ENCODE measurements at places on chromosomes 4 and X.

DNA sequence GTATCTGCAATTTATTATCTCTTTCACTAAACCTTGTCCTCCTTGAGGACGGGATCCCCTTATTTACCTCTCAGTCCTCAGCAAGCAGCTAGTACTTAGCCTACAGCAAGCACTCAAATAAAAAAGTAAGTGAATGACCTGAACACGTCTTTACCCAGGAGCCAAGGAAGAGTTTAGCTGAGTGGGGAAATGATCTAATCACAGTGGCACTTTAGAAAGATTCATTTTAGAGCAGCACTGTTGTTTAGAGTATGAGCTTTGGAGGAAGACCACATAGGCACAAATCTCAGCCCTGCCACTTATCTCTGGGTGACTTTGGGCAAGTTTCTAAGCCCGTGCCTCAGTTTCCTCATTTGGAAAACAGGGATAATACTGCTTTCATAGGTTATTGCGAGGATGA is 2.7 kb downstream of the FAM120C start:
- no peak for DNase-seq

- no peak for DNase-seq
Observed at GRCh38 chrX:132425744-132426318, 63.0 kb downstream of the MBNL3 start.

DNA sequence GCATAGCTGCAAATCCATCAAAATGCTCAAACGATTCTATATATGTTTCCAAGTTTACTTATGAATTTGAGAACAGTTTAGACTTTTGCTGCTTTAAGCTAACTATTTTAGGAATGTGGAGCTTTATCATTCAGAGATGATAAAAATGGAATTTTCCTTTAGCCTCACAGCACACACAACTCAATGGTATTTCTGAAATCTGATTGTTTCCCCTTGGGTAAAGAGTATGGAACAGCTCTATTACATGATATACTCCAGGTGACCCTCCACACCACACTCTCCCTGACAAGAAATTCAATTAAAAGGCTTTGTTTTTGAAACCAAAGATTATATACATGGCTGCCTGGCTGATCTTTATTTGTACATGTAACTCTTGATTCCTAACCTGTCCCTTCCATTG is 120.0 kb downstream of the LUZP4 start:
- DNase-seq, result no peak

DNA sequence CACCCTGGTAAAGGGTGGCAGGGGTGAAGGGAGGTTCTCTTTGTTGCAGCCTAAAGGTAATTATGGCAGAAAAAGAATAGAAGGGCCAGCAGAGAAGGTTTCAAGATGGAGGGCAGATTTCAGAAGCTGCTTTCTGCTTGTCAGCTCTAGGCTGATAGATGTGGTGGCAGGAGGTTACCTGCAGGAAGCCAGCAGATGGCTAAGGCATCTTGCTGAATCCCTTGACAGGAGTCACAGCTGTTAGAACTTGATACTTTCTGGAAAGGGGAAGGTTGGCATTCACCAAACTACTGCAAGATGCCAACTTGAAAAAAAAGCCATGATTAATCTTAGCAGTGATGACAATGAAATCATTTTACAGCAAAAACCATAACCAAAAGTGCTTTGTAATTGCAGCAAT is 69.5 kb upstream of the CBLL2 start:
- no peak for DNase-seq

DNA sequence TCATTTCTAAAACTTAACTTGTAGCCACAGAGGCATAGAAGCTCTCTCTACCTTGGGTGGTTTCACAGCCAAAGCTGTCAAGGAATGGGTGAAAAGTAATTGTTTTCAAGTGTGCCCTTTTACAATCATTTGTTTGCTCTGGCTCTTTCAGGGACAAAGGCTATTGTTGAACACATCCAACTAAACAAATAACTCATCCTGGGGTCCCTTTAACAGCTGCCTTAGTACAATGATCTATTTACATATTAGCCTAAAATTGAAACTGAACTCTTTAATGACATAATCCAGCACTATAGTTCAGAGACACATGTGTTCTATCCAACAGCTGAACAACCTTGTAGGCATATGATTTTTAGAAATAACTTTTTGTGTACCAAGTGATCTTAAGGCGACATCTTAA is 3.7 kb downstream of the HHIP start:
- no peak for DNase-seq

GRCh38 chrX:54786967-54787366 is 11.1 kb downstream of the ITIH6 start:
- DNase-seq, result no peak

GRCh38 chr4:107035819-107036583 is at the start of gene DKK2:
TSS of gene DKK2 (minus strand) at chr4:107036313. CDS start at chr4:107035591, 722 bp downstream.
- DNase-seq, result peak; percentile 6

GRCh38 chr4:146844761-146845160 is 100.9 kb downstream of the TTC29 start:
- DNase-seq, result no peak

GRCh38 chrX:53354669-53355068 is 67.8 kb downstream of the SMC1A start:
- DNase-seq, result no peak

DNA sequence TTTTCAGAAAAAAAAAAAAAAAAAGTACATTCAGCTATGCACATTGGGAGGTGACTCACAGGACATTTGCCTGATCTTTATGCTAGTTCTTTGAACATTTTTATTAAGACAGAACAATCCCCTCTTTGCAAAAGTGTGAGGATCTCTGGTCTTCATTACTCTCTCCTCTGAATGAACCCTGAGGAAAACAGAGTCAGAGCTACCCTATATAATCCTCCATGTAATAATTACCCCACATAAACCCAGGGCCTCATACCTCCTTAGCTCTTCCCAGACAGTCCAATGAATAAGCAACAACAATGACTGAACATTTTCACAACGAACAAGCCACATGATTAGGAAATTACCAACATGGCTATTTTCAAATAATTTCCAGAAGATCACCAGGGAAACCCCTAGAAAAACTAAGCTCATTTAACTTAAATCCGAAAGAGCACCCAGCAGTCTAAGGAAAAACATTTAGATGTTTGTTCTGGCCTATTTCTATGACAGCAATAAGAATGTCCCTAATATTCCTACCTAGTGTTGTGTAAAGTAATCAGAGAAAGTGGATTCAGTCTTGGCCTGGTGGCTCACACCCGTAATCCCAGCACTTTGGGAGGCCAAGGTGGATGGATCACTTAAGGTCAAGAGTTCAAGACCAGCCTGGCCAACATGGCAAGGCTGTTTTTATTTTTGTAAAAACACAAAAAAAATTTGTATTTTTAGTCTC is 37.8 kb downstream of the TBC1D9 start:
- no peak for DNase-seq

DNA sequence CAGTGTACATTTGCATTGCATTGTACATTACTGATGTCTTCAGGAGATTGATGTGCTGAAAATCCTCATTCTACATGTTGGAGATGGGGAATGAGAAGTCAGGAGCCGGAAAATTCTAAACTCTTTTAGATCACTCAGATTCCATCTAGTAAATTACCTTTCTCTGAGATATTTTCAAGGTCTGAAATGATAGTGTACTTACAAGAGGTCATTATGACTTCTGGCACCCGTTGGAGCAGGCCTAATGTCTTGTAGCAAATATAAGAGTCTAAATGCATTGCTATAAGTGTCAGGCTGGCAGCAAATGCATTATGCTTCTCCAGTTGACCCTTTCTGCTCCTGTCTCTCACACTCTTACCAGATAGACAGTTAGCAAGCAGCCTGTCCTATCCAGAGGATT is 692.8 kb downstream of the GRID2 start:
- no peak for DNase-seq

DNA sequence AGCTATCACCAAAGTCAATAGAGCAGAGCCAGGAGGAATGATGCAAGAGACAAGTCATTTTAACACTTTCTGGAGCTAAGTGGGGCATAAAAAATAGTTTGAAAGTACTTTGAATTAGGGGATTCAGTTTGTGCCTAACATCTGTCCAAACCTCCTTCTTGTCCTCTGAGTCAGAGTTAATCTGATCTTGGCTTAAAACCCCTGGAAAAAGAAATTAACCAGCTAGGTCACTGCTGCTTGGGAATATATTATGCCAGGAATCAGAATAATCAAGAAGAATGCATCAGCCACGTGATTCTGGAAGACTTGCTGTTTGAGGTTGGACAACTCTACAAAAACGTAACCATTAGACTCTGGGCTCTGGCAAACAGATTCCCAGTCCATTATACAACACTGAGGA is 45.3 kb upstream of the EDA2R start:
- DNase-seq, result no peak

GRCh38 chr4:134132086-134132783 is 69.4 kb downstream of the PABPC4L start:
- no peak for DNase-seq

DNA sequence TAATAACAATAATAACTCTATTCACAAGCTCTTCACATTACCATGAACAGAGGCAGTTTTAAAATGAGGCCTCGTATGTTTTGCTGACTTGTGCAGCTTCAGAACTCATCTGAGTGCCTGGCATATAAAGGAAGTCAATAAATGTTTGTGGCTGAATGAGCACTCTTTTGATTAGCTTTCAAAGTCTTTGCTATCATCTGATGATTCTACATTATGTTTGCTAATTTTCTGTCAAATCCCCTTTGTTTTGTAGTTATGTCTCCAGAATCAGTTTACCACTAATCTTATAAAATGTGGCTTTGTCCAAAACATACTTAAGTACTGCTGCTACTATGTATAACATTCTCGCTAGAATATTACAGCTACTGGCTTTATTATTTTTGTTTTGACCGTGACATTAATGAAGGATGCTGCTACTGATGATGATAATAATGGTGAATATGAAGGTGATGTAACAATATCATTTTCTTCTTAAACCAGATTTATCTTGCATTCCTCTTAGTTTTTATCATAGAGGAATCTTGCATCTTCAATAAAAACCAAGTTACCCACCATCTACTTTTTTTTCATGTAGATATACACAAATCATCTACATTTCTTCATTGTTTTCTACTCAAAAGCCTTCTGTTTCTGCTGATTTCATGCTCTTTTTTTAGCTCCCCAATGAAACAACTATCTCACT is 384.5 kb downstream of the NAF1 start:
- no peak for DNase-seq

- DNase-seq, result no peak
Observed at GRCh38 chr4:145530189-145530588, 48.5 kb downstream of the SMAD1 start.

DNA sequence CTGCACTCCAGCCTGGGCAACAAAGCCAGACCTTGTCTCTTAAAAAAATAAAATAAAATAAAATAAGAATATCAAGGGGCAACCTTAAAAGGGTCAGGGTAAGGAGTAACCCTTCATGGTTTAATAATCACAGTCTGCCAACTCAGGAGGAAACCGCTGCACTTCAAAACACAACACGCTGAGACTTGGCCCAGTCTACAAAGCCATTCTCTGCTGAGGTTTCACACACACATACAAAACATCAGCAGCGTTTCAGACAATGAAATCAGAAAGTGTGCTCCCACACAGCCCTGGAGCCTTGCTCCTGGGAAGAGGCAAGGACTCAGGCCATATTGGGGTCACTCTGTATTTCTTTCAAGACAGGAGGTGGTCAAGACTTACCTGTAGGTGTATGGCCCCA is 18.3 kb downstream of the SCARB2 start:
- DNase-seq, result no peak

DNA sequence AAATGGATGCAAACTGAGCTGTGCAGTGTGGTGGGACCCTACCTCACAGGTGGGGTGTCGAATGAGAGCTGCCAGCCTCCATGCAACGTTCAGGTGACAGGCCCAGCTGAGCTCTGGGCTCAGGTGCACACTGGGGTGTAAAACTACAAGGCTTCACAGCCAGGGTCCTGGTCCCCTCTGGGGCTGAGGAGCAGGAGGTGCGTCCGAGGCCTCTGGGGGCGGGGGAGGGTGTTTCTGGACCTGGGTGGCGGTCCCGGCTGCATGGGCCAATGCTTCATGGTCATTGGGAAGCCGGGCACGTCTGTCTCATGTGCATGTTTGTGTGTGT is 26.5 kb upstream of the SORCS2 start:
- no peak for DNase-seq

- DNase-seq, result no peak
Observed at GRCh38 chr4:174438711-174439110, 83.6 kb downstream of the HPGD start.

GRCh38 chrX:1023676-1024075 is 188.8 kb downstream of the CRLF2 start:
- no peak for DNase-seq

GRCh38 chrX:132636080-132636479 is 147.2 kb upstream of the MBNL3 start:
- DNase-seq, result no peak

DNA sequence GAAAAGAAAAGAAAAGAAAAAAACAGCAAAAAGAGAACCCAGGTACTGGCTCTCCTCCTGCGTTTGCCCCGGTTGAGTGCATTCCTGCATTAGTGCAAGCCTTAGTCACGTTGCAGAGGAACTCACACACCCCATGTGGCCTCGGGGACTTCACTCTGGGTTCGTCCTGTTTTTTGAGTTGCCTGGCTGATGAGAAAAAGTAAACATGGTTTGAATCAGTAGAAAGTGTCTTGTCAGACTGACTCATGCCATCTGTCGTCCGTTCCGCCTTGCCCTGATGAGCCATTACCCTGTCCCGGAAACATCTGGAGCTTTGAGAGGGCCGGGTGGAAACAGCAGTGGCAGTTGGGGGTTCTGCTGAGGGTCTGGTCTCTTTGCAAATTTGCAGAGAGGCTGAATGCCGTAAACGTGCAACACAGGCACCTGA is 16.3 kb downstream of the CD99 start:
- peak; percentile 52 for DNase-seq

DNA sequence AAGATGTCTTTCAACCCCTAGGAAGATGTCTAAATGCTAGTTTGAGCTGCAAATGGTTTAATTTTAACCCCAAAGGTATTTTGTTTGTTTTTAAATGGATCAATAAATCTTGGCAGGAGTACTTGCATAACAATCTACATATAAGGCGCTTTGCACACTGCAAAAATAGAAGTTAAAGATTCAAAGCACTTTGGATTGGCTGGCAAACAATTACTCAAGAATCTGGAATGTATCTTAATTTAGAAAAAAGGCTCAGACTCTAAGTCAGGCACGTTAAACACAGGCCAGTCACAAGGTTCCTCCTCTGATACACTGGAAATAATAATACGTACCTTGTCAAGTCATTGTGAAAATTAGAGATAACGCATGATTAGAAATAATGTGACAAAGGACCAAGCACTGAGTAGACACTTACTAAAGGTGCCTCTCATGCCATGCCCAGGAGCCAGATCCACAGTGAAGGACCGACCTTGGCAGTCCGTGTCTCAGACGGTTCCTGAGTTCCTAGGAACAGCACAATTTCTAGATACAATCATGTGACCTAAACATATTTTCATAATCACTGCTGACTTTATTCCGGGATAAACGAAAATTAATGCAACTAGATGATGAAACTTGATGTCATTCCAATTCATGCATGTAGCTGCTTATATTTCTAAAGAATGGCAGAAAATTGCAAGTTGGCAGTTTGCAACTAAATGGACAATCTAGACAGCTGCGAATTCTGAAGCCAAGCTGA is 49.6 kb downstream of the PROM1 start:
- no peak for DNase-seq

- DNase-seq, result no peak
Observed at GRCh38 chrX:49191574-49192011, 5.4 kb upstream of the PRICKLE3 start.

Measured in GM12892 (cell line).